ENCODE measurements at places on chromosomes 3 and 15.

DNA sequence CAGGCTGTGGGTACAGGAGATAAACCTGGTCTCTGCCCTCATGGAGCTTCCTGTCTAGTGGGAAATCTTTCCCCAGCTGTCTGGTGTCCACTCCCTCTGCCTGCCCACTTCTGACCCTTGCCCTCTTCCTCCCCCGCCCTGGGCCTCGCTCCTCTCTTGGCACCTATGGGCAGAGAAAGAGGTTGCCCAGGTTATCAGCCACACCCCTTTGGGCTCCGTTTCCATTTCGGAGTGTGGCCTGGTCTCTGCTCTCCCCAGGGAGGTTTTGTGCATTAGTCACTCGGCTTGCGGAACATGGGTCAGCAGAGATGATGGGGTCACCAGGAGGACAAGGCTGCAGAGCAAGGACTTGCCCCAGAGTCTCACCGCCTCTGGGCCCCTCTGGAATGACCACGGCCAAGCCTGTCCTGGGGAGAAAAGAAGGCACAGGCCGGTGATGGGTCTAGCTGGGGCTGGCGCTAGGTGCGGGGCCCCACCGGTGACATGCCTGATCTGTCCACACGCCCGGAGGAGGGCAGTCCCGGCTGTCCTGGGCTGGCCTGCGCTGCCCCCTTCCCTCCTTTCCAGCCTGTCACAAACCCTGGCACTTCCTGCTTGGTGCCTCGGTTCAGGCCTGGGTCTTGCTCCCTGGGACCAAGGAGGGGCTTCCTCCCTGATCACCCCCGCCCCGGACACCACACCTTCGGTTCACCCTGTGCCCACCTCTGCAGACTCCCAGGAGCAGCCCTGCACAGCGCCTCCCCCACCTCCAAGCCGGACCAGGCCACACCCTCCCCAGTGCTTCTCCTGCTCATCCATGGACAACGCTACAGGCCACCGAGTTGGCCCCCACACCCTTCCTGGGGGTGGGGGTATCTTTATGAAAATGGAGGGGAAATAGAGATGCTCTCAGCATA lies 35.6 kb upstream of the MUC4 start:
- DNase-seq, result no peak

- DNase-seq, result no peak
These were observed 44.8 kb downstream of the ALDH1L1 start for GRCh38 chr3:126135406-126136076.

GRCh38 chr15:35306361-35306981 lies 221.4 kb upstream of the NANOGP8 start:
- no peak for DNase-seq

GRCh38 chr3:32432711-32433530 lies 41.3 kb downstream of the CMTM7 start:
- DNase-seq, result no peak

- no peak for DNase-seq
These were observed 10.4 kb upstream of the BAHD1 start for GRCh38 chr15:40430271-40430805.

- DNase-seq, result no peak
These were observed 53.0 kb upstream of the GSK3B start for GRCh38 chr3:120147072-120147871.

DNA sequence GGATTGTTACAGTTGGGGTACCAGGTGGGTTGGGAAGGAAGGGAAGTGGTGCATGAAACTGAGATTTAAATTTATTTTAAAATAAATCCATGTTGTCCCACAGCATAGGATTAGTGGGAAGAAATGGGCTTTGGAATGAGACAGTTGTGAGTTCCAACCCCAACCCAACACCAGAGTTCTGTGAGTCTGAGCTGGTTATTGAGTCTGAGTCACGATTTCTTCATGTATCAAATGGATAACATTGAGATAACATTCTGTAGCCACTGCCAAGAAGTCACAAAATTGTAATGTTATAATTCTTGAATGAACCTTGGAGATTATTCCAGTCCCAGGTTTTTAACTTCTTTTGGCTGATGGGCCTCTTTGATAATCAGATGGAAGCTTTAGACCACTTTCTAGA lies 13.7 kb downstream of the IFT122 start:
- no peak for DNase-seq

- DNase-seq, result no peak
These were observed 30.4 kb downstream of the SPPL2A start for GRCh38 chr15:50735156-50735555.

DNA sequence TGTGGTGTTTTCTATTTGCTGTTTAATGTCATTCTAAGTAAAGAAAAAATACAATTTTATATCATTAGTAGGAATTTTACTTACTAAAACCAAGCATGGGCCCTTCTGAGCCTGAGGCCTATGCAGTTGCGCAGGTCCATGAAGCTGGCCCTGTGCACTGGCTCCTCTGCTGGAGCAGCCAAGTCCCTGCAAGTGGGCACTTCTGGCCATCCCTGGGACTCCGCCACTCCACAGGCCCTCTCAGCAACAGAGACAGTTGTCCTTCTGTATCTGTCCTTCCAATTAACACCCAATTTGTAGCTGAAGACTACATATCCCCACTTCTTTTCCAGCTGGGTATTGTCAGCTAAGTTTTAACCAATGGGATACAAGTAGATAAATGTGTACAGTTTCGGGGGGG lies 49.9 kb upstream of the RYK start:
- no peak for DNase-seq

DNA sequence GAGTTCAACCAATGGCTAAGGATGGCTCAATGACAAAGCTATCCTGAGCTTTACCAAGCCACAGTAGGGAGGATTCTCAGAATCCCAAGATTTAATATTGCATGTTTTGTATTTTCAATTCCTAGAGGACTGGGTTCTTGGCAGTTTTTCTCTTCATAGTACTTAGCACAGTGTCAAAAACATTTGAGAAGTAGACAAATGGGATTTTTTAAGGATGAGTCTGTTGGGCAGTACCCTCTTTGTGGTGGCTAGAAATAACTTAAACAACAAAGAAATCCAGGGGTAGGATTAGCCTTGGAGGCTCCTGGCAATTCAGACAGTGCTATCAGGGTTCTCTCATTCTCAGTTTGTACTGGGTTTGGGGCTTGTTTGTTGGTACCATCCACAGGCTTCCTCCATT lies 212.8 kb upstream of the RORA start:
- no peak for DNase-seq

DNA sequence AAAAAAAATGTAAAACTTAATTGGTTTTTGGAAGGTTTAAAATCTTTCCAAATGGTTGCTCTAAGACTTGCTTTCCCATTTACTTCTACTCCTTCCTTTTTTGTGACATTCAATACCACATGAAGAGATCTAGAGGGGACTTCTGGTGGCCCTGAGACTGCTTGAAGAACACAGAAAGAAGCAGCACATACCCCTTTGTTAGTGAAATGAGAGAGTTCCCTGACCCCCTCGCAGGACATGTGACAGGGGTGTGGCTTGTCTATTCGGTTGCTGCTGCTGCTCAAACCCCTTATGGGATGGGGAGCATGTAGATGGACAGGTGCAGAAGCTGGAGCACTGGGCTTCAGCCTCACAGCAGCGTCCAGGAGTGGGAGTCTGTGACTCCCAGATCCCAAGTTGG lies 71.0 kb downstream of the ZMAT3 start:
- DNase-seq, result no peak

- no peak for DNase-seq
These were observed 66.5 kb downstream of the IGSF11 start for GRCh38 chr3:118968111-118968510.

DNA sequence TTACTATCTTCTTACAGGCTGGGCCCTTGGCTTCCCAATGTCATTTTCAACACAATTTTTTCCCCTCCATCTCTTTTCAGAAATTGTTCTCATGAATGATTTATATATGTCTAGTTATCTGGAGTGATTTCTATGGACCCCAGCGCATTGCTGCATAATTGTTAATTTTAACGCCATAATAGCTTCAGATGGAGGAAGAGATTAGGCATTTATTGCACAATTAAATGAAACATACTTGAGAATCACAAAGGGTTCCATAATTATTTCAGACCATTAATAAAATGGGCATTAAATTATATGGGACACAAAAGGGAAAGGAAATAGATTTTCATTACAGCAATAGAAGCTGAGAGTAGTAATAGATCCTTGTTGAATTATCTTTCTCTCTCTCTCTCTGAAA lies 70.3 kb upstream of the SOX14 start:
- DNase-seq, result no peak

DNA sequence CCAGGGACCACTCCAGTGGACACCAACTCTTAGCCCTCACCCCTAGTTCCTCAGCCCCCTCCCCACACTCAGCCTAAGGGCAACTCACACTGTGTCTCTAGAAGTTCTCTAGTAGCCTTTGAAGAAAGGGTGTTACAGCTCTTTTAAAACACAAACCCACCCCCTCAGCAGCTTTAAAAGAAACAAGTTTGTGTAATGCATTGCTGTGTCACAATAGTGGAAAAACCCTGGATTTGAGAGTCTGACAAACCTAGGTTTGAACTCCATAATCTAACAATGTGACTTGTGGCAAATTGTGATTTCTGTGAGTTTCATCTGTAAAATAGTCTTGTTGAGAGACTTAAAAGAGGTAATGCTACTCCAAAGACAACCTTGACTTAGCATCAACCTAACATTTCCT lies 54.0 kb downstream of the PLCH1 start:
- no peak for DNase-seq

- DNase-seq, result no peak
These were observed 10.5 kb upstream of the TM4SF18 start for GRCh38 chr3:149343951-149344350.

DNA sequence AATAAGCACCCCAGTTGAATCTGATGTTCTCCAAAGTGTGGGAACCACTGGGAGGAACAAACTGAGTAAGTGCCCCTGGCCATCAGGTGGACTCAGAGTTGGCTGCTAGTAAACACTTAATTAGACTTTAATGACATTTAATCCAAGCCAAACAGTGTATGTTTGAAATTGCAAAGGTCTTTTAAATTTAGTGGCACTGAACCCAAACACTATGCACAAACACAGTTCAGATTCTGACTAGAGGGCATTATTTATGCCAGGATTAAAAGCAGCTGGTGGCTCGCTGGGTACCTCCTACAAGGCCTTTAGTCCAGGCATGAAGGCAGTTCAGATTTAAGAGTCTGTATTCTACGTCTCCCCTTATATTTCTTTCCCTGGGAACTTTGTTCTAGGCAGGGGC lies 264.8 kb downstream of the CLSTN2 start:
- DNase-seq, result no peak

DNA sequence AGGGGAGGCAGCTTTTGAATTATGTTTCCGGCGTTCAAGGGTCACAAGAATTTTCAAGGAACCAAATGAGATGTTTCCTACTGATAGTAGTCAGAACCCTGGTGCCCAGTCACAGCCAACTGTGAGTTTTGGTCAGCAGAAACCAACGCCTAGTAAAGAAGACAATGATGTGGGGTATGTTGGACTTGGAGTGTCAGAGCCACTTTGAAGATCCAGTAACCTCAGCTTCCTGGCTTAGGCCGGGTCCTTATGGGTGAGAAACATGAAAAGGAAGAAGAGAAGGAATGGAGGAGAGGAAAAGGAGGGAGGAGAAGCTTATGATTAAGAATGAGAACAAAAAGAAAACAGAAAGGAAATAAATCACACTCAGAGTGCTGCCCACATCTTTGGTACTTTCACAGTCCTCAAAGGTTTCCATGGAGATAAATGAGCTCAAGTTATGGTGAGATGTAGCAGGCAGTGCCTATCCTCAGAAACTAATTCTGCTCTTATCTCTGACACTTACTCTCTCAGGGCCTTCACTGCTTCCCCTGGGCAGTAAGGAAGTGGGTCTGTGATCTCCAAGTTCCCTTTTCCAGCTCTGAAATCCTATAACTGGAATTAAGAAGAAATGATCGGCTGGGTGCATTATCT lies 2.0 kb upstream of the MCF2L2 start:
- DNase-seq, result no peak

DNA sequence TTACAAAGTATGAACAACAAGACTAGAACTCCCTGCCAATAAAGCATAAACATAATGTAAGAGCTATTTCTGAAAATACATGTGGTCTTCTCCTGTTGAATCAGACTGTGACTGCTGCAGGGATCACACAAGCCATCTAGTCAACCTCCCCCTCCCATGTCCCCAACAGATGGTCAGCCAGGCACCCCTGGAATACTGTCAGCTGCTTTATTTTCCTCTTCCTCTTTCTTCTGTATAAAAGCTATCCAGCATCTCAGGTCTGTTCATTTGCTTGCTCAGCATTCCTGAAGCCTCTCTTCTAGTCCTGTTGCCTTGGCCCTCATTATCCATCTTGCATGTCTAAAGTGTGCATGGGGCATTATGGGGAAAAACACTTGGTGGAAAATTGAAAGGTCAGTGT lies 6.5 kb upstream of the MINDY4B start:
- DNase-seq, result no peak

DNA sequence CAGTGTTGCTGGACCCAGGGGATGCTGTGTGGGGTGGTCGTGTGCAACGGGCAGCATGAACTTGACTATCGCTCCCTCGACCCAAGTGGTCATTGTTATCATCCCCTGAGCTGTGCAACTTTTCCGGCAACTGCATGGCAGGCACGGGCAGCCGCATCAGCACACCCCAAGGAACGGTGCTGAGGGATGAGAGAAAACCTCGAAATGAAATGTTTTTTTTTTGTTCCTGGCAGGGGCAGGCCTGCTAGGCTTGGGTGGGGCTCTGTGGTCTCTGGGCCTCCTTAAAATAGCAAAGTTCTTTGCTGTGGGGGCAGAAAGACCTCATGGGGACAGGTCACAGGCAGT lies 51.4 kb downstream of the CORO2B start:
- no peak for DNase-seq

DNA sequence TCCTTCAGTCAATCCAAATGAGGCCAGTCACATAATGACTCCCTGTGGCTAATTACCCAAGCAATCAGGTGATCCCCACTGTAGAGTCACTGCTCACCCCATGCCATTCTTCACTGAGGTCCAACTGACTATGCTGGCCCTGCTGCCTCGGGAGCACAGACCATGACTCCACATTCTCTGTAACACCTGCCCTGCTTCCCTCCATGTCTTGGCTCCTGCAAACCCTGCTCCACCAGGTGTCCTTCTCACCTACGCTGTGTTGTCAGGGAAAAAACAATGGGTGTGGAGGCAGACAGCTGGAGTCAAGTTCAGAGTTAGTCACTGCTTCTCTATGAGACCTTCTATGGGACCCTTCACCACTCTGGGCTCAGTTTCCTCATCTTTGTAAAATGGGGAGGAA lies 6.1 kb upstream of the SFMBT1 start:
- DNase-seq, result no peak

DNA sequence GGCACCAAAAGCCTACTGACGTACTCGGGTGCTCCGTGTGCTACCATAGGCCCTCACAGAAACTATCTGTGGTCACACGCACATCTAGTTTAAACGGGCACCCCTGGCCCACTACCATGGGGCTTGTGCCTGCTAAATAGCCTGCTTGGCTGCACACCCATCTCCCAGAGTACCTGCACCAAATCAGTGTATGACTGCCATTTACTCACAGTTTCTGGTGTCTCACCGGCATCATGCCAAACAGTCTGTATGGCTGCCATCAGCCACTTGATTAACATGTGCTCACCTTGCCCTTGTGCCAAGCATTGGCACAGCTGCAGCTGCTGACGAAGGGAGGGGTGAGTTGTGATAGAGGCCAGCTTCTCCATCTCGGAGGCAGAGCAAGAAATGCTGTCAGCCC lies 232.7 kb downstream of the IGSF11 start:
- DNase-seq, result no peak

- no peak for DNase-seq
These were observed 37.4 kb upstream of the MRPL3 start for GRCh38 chr3:131540143-131540542.
